ENCODE measurements at places on chromosomes 6 and 20. TPM values are rescaled to one million over a fixed set of nuclear protein-coding genes. Genes with fewer than 3 reads are reported as not detected.

FARS2 gene
- total RNA-seq = 19.5 TPM

- DNase-seq = peak; percentile 53
Observed at GRCh38 chr6:150169609-150170008, 26.8 kb downstream of the PPP1R14C start.

- no peak for DNase-seq
Observed at GRCh38 chr20:36471885-36472636, 69.3 kb upstream of the MYL9 start.

DNA sequence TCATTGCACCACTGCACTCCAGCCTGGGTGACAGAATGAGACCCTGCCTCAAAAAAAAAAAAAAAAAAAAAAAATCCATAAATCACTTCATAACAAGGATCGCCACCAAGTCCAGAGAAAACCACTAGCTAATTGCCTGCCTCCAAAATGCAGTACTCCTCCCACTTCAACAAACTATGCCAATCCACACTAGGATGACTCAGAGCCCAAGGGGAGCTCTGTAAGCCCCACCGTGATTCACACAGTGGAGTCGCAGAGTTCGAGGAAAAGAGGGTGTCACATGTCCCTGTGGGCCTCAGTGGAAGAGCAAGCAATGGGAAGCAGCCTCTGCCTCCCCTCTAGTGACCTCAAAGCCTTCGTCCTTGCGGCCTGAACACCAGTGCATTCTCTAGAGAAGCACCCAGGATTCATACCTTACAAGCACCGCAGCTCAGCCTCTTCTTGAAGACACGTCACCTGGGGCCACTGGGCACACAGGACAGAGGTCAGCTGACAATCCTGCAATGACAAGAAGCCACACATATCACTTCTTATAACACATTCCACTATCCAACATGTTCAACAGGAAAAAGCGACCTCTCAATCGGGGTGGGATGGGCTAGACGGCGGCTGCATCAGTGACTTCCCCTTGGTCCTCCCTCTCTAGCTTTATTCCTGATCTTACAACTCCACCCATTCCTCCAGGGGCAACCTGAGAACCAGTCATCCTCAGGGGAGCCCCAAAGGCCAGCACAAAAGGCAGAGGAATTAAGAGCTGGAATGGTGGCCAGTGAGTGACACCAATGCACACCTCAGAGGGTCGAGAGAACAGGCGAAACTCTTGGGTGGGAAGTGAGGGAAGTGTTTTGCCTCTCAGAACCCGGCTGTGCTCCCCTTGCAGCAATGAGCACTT, 8.9 kb downstream of the SNHG17 start:
- DNase-seq = peak; percentile 75

LCA5 gene
- total RNA-seq = 3.5 TPM

DNA sequence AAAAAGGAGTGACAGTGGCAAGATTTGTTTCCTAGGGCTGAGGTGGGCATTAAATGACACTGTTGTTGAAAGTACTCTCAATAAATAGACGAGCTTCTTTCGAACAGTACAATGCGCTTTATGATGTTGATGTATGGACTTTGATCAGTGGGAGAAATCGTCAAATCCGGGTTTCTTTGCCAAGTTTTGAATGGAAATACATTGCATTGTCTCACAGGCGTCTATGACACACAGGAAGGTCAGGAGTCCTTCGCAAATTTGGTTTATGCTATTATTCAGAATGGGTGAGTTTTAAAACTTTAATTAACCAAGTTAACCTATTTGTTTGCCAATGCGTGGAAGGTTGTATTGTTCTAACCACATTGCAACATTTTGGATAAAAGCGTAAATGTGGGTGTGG, 547.3 kb upstream of the SLC35B3 start:
- DNase-seq = no peak

DNA sequence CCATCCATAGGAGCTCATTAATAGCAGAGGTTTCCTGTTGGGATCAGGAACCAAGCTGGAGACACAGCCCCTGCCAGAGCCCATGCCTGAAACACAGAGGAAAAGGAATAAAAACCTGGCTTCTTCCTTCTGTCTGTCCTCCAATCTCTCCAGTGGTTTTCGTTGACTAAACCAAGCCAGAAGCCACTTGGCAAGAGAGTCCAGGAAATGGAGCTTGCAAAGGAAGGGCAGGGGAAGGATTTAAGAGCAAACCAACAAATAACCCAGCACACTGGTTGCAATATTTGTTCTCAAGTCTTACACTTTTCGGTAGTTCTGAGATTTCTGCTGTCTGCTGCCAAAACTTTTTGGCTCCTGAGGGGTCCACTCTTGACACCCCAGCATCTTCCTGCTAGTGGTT, 137.0 kb upstream of the BMP2 start:
- no peak for DNase-seq

KDM1B gene
- 17.6 TPM for total RNA-seq

FAM50B gene
- 13.0 TPM for total RNA-seq

TMEM74B gene
- total RNA-seq = not detected

GRCh38 chr6:93394471-93394870, 24.9 kb downstream of the EPHA7 start:
- DNase-seq = peak; percentile 28

GRCh38 chr6:75223428-75223827, 17.6 kb upstream of the COL12A1 start:
- no peak for DNase-seq

POU3F2 gene
- total RNA-seq = 25.5 TPM

- DNase-seq = peak; percentile 20
Observed at GRCh38 chr6:16496991-16497801, 258.8 kb downstream of the GMPR start.

SYNJ2 gene
- 37.0 TPM for total RNA-seq

RIMS1 gene
- 0.50 TPM for total RNA-seq

DNA sequence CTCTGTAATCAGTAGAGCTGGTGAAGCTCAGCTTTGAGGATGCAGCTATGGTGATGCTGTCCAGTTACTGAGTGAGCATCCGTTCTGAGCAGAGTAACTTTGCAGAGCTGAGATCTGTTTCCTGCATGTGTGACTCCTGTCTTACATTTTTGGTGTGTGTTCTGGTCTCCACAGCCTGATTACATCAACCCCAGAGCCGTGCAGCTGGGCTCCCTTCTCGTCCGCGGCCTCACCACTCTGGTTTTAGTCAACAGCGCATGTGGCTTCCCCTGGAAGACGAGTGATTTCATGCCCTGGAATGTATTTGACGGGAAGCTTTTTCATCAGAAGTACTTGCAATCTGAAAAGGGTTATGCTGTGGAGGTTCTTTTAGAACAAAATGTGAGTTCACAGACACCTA, 81.6 kb downstream of the FAM120B start:
- DNase-seq = no peak

DNA sequence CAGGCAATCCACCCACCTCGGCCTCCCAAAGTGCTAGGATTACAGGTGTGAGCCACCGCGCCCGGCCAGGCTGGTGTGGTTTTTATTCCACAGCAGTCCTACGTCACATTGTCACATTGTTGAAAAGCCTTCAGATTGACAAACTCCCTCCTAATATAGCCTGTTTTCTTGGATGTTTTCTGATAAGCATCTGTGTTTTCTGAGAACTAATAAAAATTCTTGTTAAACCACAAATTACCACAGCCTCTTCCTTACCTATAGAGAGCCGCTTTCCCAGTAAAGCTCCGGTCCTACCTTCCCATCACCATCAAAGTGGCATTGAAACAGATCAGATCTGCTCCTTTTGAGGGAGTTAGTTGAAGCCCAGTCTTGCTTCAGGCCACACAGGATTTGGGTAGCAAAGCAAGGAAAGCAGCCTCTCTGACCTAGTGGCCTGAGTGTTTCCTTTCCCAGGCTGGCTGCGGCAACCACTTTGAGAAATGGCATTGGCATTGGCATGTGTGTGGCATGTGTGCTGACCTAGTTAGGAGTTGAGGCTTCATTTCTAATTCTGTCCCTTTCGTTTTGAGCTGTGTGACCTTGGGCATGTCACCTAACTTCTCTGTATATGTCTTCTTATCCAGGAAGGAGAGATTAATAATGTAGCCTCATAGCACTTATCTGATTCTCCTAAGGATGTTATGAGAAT, 1.7 kb upstream of the PKIG start:
- DNase-seq = no peak

DNA sequence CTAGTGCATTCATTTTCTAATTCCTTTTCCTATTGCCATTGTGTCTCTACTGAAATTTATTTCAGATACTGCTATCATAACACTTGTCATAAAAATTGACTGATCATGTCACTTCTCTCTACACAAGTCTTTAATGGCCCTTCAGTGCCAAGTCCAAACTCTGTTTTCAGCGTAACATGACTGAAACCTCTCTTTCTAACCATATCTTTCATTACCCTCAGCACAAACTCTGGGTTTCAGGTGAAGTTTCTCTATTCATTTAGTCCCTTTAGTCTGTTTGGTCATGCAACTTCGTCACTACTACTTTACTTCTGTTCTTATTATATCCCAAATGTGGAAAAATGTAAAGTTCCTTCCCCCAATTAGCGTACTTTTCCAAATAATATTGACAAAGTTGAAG, 234.9 kb downstream of the OGFRL1 start:
- no peak for DNase-seq

DNA sequence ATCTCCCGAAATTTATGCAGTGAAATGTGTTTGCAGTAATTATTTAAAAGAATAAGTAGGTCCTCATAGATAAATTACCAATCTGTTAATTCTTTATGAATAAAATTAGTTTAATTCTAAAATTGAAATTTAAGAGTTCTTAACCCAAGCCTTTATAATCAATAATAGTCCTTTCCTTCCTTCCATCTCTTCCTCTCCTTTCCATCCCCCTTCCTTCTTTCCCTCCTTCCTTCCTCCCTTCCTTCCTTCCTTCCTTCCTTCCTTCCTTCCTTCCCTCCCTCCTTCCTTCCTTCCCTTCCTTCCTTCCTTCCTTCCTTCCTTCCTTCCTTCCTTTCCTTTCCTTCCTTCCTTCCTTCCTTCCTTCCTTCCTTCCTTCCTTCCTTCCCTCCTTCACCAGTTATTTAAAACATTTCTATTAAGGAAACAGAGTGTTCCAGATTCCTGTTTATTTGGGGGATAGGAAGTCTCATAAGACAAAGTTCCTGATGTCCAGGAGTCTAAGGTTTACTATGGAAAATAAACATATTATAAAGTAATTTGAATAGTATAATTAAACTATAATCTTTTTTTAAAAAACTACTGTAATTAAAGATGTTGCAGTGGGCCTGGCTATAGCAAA, 285.3 kb upstream of the NOX3 start:
- DNase-seq = peak; percentile 78

- no peak for DNase-seq
Observed at GRCh38 chr20:15491575-15491974, 1081.7 kb downstream of the KIF16B start.

- DNase-seq = no peak
Observed at GRCh38 chr6:32845384-32845884, 1.6 kb upstream of the PSMB8 start.

IYD gene
- total RNA-seq = not detected

DNA sequence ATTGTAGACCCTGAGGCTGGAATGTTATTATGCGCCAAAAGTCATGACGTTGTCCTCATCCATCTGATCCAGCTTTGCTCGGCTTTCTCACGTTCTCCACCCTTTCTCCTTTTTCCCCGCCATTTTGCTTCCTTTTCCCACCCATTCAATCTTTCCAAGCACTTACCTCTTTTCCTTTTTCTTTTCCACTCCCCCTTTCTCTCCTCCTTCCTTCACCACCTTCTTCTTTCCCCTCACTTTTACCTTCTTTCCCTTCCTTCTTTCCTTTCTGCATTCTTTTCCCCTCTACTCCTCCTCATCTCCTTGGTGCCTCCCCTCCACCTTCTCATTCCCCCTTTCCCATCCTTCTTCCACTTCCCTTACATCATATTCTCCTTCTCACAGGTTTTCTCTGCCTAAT, 304.8 kb upstream of the TSHZ2 start:
- DNase-seq = no peak

DNA sequence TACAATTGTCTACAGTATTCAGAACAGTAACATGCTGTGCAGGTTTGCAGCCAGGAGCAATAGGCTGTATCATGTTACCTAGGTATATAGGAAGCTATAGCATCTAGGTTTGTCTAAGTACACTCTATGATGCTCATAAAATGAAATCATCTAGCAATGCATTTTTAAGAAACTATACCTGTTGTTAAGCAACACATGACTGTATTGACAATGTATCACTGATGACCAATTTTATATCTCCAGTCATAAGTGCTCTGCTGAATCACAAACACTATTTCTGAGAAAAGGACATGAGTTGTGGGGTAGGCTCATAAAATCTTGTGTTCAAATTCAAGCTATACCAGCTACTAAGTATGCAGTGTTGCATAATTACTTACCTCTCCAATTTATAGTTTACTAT, 501.3 kb downstream of the CD109 start:
- no peak for DNase-seq

GRCh38 chr6:37675606-37676005, 22.1 kb downstream of the MDGA1 start:
- DNase-seq = no peak

DNA sequence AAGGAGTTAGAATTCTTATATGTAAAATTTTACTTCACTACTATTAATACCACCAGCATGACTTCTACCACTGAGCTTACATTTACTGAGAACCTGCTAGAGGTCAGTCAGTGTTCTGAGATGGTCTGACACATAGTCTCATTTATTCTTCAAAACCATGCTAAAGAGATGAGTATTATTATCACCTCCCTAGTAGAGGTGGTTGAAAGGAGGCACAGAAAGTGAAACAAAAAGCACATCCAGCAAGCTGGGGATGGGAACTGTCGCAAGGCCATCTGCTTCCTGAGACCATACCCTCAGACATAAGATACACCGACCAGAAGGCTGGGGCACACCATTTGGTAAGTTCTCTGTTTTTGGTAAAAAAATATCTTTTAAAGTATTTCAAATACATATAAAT, 137.7 kb downstream of the INSM1 start:
- no peak for DNase-seq

DNA sequence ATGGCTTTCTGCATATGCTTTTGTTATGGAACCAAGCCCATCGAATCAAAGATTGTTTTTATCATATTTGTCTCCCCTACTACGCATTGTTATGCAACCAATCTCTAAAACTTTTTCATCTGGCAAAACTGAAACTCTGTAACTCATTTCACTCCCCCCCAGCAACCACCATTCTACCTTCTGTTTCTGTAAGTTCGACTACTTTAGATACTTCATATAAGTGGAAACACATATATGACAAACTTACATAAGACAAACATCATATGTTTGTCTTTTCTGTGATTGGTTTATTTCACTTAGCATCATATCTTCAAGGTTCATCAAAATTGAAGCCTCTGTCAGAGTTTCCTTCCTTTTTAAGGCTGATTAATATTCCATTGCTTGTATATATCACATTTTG, 34.8 kb downstream of the CEP57L1 start:
- no peak for DNase-seq

DNA sequence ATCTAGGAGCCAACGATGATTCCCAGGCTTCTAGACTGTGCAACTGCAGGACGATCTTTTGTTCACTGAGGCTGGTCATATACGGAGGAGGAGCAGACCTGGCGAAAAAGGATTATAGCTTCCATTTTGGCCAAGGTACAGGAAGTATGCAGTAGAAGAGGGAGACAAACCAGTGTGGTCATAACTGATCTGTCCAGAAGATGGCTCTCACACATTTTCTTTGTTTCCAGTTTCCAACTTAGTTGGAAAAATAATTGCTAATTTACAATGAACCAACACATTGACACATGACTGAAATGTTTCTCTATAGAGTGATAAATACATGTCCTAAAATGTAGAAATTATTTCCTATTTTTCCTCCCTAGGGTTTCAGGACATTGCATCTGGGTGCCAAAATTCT, 364.1 kb upstream of the BTBD3 start:
- peak; percentile 13 for DNase-seq

Data from A673 (cell line).